ENCODE measurements at places on chromosomes 7 and 10. TPM values are rescaled to one million over a fixed set of nuclear protein-coding genes. Genes with fewer than 3 reads are reported as not detected.

The LEP gene
- not detected for total RNA-seq

The PDK4 gene
- not detected for total RNA-seq

The CABCOCO1 gene
- total RNA-seq: not detected

The AVL9 gene
- 37.4 TPM for total RNA-seq

The ABCC2 gene
- total RNA-seq: 1.6 TPM

The LIPJ gene
- not detected for total RNA-seq

The ASB15 gene
- total RNA-seq: not detected

The MCM10 gene
- total RNA-seq: 86.2 TPM

The OPN1SW gene
- not detected for total RNA-seq

The ACSM6 gene
- not detected for total RNA-seq

The GPR15LG gene
- not detected for total RNA-seq

The TSC22D4 gene
- 85.7 TPM for total RNA-seq

The RBP3 gene
- total RNA-seq: not detected

The NEUROG3 gene
- total RNA-seq: 0.21 TPM

The PROSER2 gene
- 0.88 TPM for total RNA-seq

The GDF10 gene
- total RNA-seq: 0.30 TPM

The RBP4 gene
- total RNA-seq: not detected

The DRGX gene
- not detected for total RNA-seq

Data from activated CD4-positive, alpha-beta T cell treated with anti-CD3 and anti-CD28 coated beads for 36 hours (primary cell).